Stimulated activated CD8-positive, alpha-beta memory T cell treated with anti-CD3 and anti-CD28 coated beads, Interleukin-15, amount 100 ng/mL, for 1 hour (primary cell): ENCODE measurements at places on chromosomes 7 and 10.

DNA sequence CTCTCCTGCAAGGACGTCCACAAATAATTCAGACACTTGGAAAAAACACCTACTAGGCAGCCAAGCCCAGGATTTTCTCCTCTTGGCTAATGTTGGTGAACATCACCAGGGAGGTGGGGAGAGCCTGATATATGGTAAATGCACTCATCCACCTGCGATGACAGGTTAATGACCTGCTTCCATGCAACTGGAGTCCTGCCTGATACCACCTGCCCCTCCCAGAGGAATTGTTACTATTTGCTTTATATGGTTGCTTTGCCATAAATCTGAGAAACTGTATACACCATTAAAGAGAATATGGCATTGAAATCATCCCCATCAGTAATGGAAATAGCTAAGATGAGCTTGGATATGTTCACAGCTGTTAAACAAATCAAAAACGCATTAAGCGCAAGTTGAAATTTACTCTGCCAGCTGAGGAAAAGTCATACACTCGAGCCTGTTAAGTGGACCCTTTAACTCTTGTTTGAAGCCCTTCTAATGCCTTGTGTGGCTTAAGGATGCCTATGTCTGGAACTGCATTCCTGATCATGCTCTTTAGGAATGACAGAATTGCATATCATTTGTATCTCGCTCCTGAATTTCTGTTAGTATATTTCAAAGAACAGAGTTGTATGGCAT is 208.3 kb downstream of the PRPF18 start:
- no peak for DNase-seq

GRCh38 chr7:91280604-91281003 is 16.4 kb downstream of the FZD1 start:
- no peak for DNase-seq

- no peak for DNase-seq
Observed at GRCh38 chr7:121187676-121188075, 141.1 kb upstream of the WNT16 start.

GRCh38 chr10:114962441-114962840 is 24.4 kb downstream of the TRUB1 start:
- no peak for DNase-seq

- DNase-seq = no peak
Observed at GRCh38 chr10:86664341-86665217, 3.7 kb upstream of the LDB3 start.

GRCh38 chr10:33303988-33304387 is 30.5 kb downstream of the NRP1 start:
- DNase-seq = no peak

GRCh38 chr7:145216866-145217265 is 381.0 kb upstream of the TPK1 start:
- no peak for DNase-seq

GRCh38 chr7:69674701-69675182 is 76.5 kb downstream of the AUTS2 start:
- DNase-seq = no peak

DNA sequence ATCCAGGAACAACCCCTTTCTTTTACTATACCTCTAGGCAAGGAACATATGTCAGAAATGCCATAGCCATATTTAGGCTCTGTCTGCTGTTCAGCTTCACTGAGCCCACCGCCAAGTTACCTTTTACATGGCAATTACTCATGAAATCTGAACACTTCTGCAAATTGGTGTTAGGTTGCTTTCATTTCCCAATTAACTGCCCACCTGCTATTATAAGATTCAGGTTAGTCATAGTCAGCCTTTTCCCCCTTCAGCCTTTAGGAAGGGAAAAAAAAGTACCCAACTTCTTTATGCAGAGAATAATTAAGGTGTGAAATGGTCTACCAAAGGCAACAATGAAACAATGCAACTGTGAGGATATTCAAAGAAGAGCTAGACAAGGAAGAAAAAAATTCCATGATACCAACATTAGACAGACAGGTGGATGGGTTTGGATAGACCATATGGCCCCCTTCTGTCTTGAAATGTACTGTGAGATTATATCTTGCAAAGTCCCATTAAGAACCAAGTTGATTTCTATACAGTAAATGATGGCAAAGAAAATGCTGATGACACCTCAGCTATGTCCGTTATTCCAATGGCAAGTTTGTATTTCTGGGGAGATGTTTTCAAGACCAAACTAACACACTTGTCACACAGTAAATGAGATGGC is 442.1 kb upstream of the NRP1 start:
- DNase-seq = no peak

DNA sequence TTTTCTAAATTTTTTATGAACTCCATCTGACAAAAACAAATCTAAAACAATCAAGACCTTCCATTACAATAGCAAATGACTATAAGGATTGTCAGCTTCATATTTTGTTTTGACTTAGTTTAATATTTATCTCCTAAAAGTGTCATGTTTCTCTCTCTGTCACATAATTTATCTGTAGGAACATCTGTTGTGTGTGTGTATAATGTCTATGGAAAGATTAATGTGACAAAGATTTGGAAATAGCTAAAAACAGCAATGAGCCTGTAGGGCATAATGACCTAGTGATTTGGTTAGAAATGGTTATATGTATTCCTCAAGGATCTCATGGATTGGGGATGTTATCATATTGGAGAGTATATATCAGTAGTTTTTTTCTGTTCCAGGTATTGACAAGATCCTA is 69.6 kb upstream of the MDFIC start:
- DNase-seq = no peak

- no peak for DNase-seq
Observed at GRCh38 chr10:132271458-132272230, 36.1 kb downstream of the STK32C start.

DNA sequence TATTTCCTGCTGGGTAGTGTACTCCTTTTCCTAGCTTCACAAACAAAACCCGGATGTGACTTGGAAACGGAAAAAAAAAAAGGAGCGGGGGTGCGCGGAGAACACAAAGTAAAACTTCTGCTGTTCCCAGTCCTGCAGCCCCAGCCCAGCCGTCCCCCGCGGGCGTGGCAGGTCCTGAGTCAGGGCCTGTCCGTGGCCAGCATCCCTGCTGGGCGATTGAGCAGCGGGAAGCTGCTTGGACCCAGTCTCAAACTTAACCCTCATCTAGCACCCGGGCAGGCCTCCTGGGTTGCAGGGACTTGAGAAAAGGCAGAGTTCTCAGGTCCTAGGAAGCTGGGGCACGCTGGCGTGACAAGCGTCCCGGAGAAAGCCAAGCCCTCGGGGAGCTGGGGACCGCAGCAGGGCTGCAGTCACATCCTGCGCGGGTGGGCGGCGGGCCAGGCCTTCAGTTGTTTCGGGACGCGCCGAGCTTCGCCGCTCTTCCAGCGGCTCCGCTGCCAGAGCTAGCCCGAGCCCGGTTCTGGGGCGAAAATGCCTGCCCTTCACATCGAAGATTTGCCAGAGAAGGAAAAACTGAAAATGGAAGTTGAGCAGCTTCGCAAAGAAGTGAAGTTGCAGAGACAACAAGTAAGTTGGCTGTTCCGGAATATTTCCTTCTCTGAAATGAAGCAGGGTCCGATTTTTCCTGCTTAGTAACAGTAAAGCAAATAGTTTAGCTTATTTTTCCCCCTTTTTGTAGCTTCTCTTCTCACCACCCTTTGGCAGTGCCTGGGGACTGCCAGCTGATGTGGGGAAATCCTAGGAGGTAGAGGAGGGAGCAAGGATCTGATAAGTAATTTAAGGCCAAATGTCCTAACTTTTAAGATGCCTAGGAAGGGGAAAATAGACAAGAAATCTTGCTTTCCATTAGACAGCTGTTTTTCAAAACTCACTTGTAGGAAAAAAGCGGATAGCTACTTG is at the start of gene GNG11:
TSS of gene GNG11 (plus strand) at position 129 of the 960 bp plus-strand sequence. CDS start at position 532, 403 bp downstream.
- no peak for DNase-seq

DNA sequence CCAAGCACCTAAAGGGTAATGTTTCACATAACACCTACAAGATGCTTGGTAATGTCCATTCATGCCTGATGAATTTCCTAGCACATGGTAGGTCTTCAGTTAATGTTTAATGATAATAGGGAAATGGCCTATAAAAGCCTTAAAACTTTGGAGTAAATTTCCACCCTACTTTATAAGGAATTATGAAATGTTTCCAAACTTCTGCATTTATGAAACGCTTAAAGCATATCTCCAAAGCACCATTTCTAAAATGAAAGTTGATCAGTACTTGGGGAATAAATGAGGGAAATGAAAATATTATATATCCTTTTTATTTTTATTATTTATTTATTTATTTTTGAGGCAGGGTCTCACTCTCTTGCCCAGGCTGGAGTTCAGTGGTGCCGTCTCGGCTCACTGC is 51.8 kb downstream of the INPP5F start:
- DNase-seq = no peak

- DNase-seq = no peak
Observed at GRCh38 chr10:95783741-95784140, 27.8 kb downstream of the ENTPD1 start.

- DNase-seq = no peak
Observed at GRCh38 chr7:144820552-144820951, 15.3 kb downstream of the TPK1 start.

DNA sequence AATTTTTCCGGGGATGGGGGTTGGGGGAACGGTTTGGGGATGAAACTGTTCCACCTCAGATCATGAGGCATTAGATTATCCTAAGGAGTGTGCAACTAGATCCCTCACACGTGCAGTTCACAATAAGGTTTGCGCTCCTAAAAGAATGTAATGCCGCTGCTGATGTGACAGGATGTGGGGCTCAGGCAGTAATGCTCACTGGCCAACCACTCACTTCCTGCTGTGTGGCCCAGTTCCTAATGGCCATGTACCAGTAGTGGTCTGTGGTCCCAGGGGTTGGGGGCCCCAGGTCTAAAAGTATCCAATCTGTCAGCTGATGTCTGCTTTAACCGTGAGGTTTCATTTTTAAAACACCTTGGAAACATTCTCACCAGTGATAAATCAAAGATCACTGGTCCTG is 2.2 kb downstream of the STN1 start:
- DNase-seq = no peak

GRCh38 chr10:58868736-58869435 is 307.6 kb upstream of the PHYHIPL start:
- DNase-seq = no peak

DNA sequence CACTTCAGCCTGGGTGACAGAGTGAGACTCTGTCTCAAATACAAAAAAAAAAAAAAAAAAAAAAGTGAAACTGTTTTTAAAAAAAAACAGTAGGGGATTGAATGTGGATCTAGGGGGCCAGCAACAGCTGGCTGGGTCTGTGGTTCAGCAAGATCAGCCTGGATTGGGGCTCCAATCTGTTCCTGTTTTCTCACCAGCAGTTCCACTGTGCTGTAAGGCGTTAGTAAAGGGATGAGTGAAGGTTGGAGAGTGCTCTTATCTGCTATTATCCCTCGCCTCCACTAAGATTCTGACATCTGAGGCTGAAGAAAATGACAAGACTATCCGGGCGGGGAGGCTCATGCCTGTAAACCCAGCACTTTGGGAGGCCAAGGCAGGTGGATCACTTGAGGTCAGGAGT is 41.6 kb upstream of the GTF2IRD1 start:
- DNase-seq = no peak

- DNase-seq = no peak
Observed at GRCh38 chr7:101902680-101903514, 85.5 kb downstream of the CUX1 start.

DNA sequence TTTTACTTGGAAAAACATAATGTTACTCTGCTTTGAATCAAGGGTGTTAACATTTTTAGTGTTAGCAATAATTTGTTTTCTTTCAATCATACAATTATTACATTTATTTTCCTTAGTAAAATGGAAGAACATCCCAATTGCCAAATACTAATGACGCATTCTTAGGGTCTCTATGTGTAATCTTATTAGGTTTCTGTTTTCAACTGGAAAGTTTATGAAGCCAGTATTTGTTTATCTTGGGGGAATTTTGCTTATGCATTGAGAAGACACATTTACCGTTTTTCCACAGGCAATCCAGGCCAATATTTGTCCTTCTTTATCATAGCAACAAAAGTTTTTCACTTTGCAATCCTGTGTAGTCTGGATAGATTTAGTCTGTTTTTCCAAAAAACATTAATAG is 134.5 kb downstream of the CPED1 start:
- no peak for DNase-seq

GRCh38 chr7:12961910-12962480 is 274.6 kb downstream of the ARL4A start:
- no peak for DNase-seq

- DNase-seq = no peak
Observed at GRCh38 chr7:7176406-7177043, 5.8 kb upstream of the C1GALT1 start.

DNA sequence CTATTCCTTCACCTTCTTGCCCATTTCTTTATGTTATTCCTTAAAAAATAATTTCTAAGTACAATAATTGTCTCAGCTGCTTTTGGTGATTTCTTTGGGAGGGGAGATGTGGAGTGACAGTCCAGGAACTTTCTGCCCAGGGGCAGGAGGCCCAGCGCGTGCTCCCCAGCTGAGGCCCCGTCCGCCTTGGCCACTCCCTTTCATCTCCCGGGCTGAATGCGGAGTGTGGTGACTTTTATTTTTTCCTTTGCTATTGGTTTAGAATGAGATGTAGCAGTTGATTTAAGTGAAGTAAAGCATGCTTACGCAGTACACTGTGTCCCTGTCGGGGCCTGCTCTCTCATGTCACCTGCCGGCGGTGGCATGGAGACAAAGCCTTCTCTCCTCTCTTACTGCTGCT is 141.6 kb downstream of the MGMT start:
- DNase-seq = no peak

- DNase-seq = no peak
Observed at GRCh38 chr10:5551531-5552375, 27.0 kb downstream of the CALML3 start.

DNA sequence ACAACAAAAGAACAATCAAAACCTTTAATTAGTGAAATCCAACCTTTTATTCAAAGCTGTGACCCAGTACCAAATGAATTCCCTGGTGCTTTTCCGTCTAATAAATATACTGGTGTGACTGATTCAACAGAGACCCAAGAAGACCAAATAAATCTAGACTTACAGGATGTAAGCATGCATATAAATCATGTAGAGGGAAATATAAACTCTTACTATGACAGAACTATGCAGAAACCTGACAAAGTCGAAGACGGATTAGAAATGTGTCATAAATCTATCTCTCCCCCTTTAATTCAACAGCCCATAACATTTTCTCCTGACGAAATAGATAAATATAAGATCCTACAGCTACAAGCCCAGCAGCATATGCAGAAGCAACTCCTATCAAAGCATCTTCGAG is 540.6 kb upstream of the TEX47 start:
- DNase-seq = no peak

DNA sequence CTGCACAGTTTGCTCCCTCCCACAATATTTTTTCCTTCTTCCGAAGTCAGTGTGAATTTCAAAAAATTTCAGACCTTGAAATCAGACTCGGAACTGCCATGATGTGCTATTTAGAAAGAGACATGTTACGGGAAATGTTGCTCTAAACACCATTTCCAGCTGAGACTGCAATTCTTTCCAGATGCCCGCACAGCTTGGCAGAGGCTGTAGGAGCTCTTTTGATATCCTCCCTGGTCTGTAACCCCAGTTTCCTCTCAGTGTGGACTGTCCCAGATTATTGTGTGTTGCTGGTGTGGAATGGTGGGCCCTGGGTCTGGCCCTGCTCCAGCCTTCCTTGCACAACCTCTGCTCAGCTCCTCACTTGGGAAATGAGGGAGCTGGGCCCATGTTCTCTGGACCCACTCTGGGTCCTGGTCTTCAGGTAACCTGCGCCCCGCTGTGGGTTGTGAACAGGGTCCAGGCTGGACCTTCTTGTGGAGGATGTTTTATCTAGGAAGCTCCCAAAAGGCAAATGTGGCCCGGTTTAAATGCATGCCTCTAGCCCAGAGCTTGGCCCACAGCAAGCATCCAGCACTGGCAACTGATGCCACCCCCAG is 172.8 kb upstream of the CXCL12 start:
- no peak for DNase-seq
